ENCODE measurements at places on chromosomes 5 and 9. TPM values are rescaled to one million over a fixed set of nuclear protein-coding genes. Genes with fewer than 3 reads are reported as not detected.

DNA sequence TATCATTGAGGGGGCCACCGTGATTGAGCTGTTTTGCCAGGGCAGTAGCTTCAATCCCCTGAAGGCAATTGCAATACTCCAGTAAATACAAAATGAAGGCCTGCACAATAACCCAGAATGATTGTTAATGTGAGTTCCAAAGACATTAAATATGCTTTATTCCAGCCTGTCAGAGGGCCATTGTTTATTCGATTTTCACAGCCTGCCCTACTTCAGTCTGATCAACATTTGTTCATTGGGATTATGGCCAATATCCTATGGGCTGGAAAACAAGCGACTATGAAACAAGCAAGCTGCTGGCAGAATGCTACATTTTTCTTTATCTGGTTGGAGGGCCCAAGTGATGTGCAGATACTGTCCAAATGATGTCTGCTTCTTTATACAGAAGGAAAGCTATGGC, 543.1 kb downstream of the TLE1 start:
- H3K4me3 ChIP-seq, result no peak overlapping the region
- no peak overlapping the region for H3K27ac ChIP-seq
- no peaks in the 10 kb centered on the region for H3K27me3 ChIP-seq
- no peak for DNase-seq

- peaks cover 6% of the 10 kb centered on the region for H3K27me3 ChIP-seq
- no peaks in the 10 kb centered on the region for H3K4me1 ChIP-seq
- no peaks in the 10 kb centered on the region for H3K36me3 ChIP-seq
- no peak overlapping the region for H3K27ac ChIP-seq
- no peak for DNase-seq
Measured at GRCh38 chr9:88746029-88746742, 211.2 kb downstream of the NXNL2 start.

DNA sequence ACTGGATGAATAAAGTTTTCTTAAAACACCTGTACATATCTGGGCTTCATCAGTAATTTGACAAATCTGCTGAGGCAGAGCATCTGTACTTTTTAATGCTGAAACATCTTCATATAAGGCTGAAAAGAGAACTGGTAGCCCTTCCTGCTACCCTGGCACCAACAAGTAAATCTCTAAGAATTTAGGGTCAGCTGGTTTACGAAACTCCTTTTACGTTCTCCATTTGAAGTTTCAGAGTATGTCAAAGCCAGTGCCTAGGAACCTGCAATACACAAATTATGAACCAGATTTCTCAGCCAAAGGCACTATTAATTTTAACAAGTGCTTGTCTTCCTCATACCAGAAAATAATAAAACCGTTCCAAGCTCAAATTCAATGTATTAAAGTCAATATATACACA, 3.8 kb downstream of the ZFAND5 start:
- H3K4me1 ChIP-seq, result peaks cover 57% of the 10 kb centered on the region
- H3K36me3 ChIP-seq, result peaks cover 73% of the 10 kb centered on the region
- DNase-seq, result no peak
- H3K27ac ChIP-seq, result no peak overlapping the region
- no peaks in the 10 kb centered on the region for H3K27me3 ChIP-seq

GRCh38 chr9:6079386-6079785, 64.0 kb upstream of the RANBP6 start:
- peaks cover 4% of the 10 kb centered on the region for H3K27me3 ChIP-seq
- peak overlapping the region; percentile 78 for H3K4me3 ChIP-seq
- peaks cover 3% of the 10 kb centered on the region for H3K4me1 ChIP-seq
- H3K27ac ChIP-seq, result no peak overlapping the region
- no peaks in the 10 kb centered on the region for H3K36me3 ChIP-seq

GRCh38 chr9:97293207-97293721, 14.2 kb upstream of the CCDC180 start:
- DNase-seq, result no peak
- peaks cover 2% of the 10 kb centered on the region for H3K4me1 ChIP-seq
- H3K27me3 ChIP-seq, result no peaks in the 10 kb centered on the region
- no peak overlapping the region for H3K4me3 ChIP-seq

DNA sequence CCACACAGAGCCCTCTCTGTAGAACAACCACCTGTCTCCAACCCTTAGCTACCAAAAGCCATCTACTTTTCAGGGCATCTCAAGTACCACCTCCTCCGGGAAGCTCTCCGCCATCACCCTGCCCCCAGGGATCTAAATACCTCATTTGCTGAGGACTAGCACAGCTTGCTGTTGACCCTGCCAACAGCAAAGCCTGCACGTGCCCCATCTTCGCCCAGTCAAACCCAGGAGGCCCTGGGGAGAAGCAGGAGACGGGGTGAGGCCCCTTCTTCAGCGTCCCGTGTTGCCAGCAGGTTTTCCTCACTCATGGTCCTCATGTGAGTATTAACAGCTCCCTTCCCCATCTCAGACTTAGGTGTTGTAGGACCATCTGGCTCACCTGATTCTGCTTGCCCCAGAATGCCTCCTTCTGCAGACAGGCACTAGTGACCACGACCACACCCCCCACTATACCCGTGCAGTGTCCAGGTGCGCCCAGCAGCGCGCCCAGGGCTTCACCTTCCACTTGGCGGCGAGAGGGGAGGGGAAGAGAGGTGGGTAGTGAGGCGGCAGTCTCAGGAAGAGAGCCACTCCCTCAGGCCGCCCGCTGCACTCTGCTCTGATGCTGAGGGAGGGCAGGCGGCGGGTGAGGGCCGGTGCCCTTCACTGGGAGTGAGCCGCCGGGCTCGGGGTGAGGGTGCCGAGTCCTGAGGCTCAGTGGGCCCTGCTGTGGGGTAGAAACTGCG, 11.1 kb downstream of the VAV2 start:
- no peak overlapping the region for H3K4me3 ChIP-seq
- DNase-seq, result no peak

Gene CRAT
- 13.6 TPM for total RNA-seq

Gene SNX2
- total RNA-seq, result 31.5 TPM

Gene PHYHD1
- 0.68 TPM for total RNA-seq

Gene GKAP1
- total RNA-seq, result 2.8 TPM

Gene ADAMTS12
- total RNA-seq, result not detected

Data from activated T-helper 2 cell treated with anti-CD3 and anti-CD28 coated beads, Interferon-gamma antibody, Interleukin-2, Interleukin-4, amounts not matched to agents 10 μg/mL and 5 μg/mL and 100 μg/mL, durations not matched to agents 14 hours and 24 hours and 36 hours (primary cell).